ENCODE measurements at places on chromosomes 4 and X.

- DNase-seq = no peak
These were observed 105.5 kb downstream of the ARHGAP24 start for GRCh38 chr4:85580489-85580888.

- no peak for DNase-seq
These were observed 2.0 kb upstream of the MXD4 start for GRCh38 chr4:2263926-2264321.

DNA sequence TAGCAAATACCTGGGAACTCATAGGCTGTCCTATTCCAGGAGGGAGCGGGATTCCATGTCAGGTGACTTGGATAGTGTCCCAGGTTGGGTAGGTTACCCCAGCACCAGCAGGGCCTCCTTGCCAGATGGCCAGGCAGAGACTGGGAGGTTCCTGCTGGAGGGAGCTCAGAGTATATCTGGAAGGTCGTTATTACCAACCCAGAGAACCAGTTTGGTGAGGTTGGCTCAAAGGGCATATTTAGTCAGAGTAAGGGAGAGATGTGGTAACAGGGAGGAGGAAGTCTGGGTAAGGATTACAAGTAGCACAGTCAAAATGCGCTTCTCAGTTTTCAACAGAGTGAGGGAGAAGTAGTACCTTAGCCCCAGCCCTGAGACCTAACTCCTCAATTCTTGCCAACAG is 53.3 kb upstream of the LNX1 start:
- no peak for DNase-seq

- no peak for DNase-seq
These were observed 47.5 kb downstream of the NKX6-1 start for GRCh38 chr4:84451546-84451945.

DNA sequence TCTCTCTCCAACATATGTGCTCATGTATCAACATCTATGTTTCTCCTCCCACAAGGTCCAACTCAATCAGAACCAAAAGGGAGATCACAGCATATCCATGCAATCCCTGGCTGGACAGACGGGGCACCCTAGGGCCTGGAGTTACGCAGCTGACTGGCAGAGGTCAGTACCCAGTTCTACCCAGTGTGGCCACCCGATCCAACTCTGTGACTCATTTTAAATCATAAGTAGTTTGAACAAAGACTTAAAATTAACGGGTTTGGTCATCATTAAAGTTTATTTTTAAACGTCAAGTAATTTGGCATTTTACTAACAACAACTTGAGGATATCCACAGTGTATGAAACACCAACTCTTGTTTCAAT is 59.5 kb downstream of the APBB2 start:
- DNase-seq = no peak

GRCh38 chr4:174870311-174870710 is 41.3 kb upstream of the GLRA3 start:
- DNase-seq = no peak

DNA sequence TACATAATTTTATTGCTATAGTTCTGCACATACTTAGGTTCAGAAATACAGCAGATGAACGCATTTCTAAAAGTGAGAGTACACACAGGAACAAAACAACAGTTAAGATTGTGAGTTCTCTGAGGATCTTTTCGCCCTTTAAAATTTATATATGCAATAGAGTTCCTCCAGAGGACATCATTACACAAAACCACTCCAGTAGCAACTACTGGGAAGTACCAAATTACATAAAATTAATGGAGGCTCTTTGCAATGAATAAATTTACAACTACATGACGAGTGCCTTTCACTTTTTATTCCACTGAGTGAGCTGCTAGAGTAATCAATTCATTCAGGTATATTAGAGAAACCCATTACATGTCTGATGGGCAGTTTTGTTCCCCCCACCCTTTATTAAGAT is 107.2 kb downstream of the PPP3CA start:
- DNase-seq = no peak

DNA sequence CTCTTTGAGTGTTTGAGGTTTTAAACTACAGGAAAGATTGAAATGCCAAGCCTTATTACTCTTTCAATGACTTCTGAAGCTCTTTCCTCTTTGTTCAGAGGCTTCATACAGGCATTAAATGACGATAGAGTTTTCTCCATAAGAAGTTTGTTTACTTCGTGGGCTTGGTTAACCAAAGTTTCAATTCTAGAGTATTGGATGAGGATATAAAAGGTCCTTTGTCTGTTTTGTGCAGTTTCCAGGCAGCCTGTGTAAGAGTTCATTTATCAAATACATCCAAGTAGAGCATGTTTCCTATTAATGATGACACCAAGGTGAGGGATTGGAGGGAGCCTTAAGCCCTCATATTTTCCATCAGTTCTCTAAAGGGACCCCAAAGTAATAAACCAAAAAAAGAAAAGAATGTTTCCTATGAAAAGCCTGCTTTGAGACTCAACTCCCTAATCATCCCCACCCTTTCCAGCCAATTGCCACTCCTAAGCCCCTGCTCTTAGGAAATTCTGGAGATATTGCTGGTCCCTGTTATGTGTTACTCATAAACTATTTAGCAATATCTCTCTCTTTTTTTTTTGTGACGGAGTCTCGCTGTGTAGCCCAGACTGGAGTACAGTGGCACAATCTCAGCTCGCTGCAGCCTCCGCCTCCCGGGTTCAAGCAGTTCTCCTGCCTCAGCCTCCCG is 106.2 kb upstream of the IL13RA1 start:
- no peak for DNase-seq

GRCh38 chr4:18463987-18464559 is 442.5 kb upstream of the LCORL start:
- no peak for DNase-seq

GRCh38 chr4:104756837-104757236 is 262.1 kb upstream of the CXXC4 start:
- DNase-seq = no peak

DNA sequence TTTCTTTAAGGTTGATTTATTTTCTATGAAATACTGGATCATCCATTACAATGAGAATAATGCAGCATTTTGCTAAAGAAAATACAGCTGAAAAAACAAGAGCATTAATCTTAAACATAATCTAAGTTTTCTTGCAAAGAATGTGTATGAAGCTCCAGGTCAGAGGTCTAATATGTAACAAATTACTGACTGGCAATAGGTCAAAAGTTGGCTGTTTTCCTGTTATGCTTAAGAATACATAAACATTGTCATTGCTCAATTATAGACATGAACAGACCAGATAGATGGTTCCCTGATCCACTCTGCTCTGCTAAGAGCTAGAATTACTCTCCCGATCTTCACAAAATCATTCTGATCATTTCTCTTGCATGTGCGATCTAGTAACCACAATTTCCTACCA is 718.6 kb downstream of the PDHA2 start:
- DNase-seq = no peak

GRCh38 chr4:89298155-89298554 is 9.4 kb downstream of the GPRIN3 start:
- DNase-seq = no peak

DNA sequence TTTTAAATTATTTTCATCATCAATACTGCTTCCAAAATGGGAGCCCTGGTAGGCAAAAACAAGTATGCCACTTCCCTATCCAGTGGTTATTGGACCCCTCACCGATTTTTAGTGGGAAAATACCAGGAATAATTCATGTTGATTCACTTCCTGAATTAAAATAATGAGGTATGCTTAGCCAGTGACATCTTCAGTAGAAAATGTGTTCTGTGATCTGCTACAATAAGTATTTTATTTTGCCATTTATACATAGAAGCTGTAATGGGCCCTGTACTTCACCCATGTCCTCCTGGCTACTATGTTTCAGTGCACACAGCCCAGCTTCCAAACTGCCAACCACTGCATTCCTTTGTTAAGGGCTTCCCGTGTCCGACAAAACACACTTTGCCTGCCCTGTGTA is 41.0 kb upstream of the KLHL34 start:
- no peak for DNase-seq

- no peak for DNase-seq
These were observed 129.3 kb downstream of the AMELX start for GRCh38 chrX:11422525-11422857.

- DNase-seq = no peak
These were observed 11.5 kb upstream of the TBC1D1 start for GRCh38 chr4:37879365-37879764.

GRCh38 chr4:102663073-102663472 is 97.7 kb downstream of the MANBA start:
- DNase-seq = no peak

- no peak for DNase-seq
These were observed 70.9 kb downstream of the CYTL1 start for GRCh38 chr4:4948370-4948769.

- no peak for DNase-seq
These were observed 45.5 kb upstream of the CYP2U1 start for GRCh38 chr4:107885865-107886264.

GRCh38 chr4:119314356-119314755 is 7.6 kb downstream of the FABP2 start:
- no peak for DNase-seq

- DNase-seq = no peak
These were observed 425.7 kb downstream of the PABPC4L start for GRCh38 chr4:133775881-133776280.

- no peak for DNase-seq
These were observed 73.6 kb downstream of the PALLD start for GRCh38 chr4:168570466-168570865.

DNA sequence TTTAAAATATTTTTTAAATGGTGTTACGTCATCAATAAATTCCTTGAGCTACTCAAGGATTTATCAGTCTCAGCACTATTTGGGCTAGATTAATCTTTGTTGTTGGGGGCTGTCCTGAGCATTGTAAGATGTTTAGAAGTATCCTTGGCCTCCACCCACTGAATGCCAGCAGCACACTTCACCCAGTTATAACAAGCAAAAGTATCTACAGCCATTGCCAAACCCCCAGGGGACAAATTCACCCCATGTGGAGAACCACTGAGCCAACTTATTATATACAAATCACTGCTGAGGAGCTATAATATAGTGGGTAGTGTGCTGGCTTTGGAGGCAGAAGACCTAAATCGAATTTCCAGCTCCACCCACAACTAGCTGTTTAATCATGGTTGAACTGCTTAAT is 58.3 kb downstream of the ATP10D start:
- DNase-seq = no peak

- no peak for DNase-seq
These were observed 218.6 kb upstream of the KCNIP4 start for GRCh38 chr4:22167201-22167600.

DNA sequence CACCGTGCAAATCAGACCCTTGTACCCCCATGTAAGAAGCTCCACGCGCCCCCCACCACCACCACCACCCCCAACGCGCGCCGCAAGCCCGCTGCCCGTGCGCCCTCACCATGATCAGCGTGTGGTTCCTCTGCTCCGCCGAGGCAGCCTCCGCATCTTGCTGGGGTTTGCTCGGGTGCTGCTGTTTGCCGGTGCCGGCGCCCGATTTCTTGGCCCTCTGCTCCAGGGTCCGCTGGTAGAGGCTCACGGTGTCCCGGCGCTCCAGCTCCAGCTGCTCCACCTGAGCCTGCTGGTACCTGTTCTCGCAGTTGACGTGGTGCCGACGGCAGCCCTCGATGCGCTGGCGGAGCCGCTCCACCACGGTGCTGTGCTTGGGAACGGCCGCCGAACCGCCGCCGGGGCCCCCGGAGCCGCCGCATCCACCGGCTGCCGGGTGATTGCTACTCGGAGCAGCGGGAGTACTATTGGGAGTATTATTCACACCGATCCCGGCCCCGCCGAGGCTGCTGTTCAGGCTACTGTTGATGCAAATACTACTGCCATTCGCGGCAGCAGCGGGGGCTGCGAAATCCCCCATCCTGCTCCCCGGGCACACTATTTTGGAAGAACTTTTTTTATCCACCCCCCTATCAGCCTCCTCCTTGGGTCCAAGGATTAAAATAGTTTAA is 1.1 kb downstream of the MAML3 start:
- peak; percentile 19 for DNase-seq

GRCh38 chrX:148865277-148866210 is 365.1 kb downstream of the AFF2 start:
- no peak for DNase-seq

DNA sequence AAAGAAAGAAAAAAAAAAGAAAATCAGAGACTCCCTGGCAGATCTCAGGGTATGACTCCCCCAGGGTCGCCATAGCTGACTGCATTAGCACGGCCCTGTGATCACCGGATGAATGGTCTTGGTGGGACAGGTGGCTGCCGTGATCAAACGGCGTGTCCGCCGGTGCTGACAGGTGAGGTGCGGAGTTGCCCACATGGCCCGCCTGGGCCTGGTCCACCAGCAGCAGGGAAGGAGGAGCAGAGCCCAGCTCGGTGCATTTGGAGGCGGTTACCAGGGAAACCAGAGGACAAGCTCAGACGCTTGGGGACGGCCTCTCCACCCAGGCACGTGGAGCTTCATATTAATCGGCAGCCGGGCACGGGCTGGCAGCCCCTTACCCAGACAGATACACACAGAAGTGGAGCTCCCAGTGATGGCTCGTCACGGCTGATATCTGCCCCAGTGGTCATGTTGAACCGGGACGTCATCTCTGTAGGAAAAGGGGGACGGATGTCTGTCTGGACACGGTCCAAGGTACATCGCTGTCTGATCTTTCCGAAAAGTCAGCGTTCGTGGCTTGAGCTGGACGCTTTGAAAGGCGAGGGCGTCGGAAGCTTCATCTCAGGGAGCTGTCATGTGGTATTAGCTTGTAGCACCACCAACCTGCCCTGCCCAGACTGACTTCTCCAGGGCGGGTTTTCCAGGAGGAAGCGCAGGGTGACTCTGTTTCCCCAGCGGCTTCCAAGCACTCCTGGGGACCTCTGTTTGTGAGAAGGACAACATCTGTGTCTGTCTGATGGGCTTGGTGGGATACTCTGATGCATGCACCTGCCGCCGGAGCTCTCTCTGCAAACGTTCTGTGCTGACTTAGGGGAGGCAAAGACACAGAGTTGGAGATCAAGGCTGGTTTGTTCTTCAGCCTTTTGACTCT is 180.7 kb downstream of the CRLF2 start:
- DNase-seq = no peak

DNA sequence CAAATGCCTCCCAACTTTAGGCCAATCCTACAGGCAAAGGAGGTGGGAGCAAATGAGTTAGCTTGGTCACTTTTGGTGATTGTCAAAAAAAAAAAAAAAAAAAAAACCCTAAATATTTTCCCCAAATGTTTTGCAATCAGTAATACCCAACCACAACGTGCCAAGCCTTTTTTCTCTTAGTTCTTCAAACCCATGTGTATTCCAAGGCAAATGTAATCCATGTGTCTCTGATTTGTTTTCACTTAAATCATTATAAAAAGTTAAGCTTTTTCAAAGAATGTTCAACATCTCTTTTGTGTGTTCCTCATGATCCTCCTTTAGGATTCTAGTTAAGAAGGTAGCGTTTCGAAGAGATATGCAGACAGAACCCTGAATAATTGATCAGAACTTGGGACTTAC is 328.4 kb downstream of the PAPSS1 start:
- no peak for DNase-seq
